Cortex of kidney (tissue), 1 donor: ENCODE measurements at places on chromosomes 1 and 21.

GRCh38 chr1:229408458-229409037 lies 25.3 kb downstream of the ACTA1 start:
- DNase-seq: no peak

- no peak for DNase-seq
Measured at GRCh38 chr1:203796236-203796605, 798 bp downstream of the ZBED6 start.

DNA sequence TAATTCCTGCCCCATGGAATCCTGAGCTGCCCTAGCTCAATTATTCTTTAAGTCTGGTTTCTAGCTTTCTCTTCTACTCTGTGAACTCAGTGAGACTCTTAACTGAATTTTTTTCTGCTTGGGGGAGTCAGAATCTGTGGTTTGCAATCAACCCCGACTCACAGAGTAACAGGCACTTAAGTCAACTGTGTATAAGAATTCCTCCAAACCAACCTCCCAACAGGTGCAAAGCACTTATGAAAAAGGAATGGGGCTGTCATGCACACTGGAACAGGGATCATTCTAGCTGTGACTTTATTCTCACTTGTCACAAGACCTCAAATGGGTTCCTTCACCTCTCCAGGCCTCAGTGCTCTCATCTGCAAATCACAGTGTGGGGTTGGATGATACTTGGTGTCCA lies 60.3 kb upstream of the SYT6 start:
- DNase-seq: no peak

- DNase-seq: no peak
Measured at GRCh38 chr1:41514381-41514780, 29.9 kb upstream of the EDN2 start.

DNA sequence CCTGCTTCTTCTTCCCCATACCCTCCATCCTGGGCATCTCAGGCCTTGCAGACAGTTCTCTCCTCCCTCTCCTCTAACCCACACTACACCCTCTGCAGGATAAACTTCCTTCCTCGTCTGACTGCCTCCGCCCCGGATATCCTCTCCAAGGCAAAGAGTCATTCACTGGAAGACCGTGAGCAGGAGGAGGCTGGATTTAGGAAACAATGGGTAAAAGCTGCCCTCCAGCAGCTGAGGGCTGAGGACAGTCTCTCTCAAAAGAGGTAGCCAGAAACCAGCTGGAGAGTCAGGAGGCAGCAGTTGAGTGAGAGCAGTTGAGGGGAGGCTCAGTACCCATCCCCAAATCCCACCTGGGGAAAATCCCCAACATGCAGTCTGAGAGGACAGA lies 1.4 kb downstream of the CSRP1 start:
- DNase-seq: no peak

DNA sequence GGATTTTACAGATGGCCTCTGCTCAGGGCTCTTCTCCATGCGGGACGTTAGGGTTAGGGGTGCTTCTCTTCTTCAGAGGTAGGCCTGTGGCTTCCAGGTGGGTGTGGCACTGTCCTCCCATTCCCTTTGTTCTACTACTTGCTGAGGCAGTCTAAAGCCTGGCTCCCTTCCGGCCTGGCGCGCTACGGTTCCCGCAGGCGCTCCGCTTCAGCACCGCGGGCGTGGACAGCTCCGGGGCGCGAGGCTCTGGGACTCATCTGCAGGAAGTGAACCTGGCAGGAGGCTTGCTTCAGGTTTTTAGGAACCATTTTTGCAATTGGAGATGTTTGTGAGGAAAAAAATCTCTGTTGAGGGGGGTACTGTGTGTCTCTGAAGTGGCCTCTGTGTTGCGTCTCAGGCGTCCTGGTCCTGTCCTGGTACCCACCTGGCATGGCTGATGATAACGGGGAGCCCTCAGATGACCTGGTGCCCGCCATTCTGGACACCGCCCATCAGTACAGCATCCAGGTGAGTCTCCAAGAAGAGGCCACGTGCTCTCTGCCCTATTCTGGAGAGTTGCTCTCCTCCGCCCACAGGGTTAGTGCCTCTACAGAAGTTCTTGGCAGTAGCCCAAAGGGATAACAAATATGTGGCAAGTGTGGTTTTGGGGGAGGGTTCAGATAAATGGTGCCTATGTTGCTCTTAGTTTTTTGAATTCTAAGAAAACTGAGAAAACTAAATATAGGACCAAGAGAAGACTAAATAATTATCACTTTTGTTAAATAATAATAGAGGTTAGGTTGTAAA lies 1.9 kb downstream of the MANEAL start:
- DNase-seq: no peak

- DNase-seq: no peak
Measured at GRCh38 chr1:15714406-15715136, 21.5 kb upstream of the SLC25A34 start.

DNA sequence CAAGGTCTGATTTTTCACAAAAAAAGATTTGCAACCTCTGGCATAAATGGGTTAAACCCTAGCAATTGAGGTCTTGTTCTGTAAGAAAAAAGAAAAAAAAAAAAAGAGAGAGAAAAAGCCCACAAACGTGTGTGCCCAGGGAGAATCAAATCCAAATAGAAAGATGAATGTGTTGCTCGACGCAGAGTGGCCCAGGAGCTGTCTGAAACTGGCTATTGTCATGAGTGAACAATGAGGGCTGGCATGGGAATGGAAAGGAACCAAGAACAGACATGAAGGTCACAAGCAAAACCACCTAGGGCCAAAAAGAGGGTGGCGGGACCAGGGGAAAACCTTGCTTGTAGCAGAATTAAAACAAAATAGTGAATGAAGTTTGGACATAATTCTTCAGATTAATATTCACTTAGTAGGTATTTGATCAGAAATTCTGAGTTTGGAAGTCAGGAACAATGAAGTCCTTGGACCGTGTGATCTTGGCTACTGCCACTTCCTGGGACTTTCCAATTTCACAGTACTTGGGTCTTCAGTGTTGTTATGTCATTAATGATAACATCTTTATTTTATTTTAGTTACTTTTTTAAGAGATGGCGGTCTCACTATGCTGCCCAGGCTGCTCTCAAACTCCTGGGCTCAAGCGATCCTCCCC lies 3.1 kb downstream of the ENO1 start:
- DNase-seq: no peak

DNA sequence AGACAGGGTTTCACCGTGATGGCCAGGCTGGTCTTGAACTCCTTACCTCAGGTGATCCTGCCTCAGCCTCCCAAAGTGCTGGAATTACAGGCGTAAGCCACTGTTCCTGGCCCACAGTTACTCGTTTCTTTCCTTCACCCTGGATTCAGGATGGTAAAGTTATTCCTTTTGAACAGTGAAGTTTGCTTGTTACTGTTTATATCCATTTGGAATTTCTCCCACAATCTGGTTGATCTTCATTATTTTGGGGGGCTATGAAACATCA lies 43.0 kb downstream of the WDR4 start:
- no peak for DNase-seq

DNA sequence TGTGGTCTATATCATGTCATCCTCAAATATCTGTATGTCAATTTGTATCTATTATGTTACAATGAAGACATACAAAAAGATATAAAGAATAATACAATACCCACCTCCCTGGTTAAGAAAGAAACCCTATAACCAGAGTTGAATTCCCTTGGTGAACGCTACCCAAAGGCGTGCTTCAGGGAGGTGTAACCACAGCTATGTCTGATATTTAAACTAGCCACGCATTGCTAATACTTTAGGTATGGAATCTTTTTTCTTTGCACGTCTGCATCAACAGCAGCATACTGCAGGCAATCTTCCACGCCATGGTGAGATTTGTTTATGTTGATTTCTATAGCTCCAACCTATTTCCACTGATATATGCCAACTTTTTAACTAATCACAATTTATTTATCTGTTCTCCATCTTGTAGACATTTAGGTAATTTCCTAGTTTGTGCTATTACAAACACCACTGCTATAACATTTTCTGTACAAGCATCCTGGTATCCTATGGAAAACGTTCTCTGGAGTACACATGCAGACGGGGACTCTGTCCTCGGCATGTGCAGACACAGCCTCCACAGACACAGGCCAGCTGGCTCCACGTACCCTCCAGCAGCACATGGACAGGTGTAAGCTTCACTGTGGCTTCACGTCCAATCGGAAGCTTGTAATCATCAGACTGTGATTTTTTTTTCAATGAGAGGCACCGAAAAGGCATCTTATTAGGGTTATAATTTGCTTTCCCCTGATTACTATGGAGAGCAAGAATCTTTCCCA lies 58.5 kb downstream of the HSF2BP start:
- DNase-seq: no peak

GRCh38 chr1:201637282-201638079 lies 98.6 kb downstream of the NAV1 start:
- DNase-seq: no peak

- DNase-seq: no peak
Measured at GRCh38 chr1:197773856-197774255, 1.4 kb downstream of the DENND1B start.

DNA sequence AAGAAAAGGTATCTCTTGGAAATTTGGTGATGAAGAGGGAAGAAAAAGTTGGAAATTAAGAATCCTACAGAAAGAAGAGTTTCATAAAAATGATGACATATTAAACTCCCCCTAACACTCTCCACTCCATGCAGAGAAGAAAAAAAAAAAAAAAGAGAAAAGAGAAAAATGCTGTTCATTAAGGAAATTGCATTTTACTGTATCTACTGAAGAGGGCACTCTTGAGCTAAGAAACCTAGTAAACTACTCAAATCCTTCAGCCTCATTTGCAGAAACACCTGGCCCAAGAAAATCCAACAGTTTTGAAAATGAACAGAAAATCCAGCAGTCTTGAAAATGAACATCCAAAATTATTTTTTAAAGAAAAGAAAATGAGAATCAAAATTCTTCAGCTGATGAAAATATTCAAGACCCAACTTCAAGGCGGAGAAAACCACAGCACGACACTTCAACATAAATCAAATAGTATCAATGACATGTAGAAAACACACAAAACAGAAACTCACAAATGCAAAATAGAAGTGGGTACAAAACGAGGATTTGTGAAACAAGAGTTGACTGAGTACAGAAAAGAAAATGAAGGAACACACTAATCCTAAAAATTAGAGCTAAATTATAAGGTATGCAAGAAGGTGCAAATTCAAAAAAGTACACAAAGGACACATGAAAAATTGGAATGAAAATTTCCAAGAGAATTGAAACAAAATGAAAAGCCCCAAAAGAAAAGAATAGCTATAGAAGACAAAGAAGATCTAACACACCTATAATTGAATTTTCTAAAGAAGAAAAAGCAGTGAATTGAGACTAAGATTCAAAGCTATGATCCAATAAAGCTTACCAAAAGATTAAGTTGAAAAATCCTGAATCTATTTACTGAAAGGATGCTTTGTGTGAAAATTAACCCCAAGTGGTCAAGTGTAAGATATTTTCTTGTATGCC lies 73.2 kb upstream of the DNAJC6 start:
- DNase-seq: no peak

- DNase-seq: no peak
Measured at GRCh38 chr1:58325866-58326265, 220.7 kb downstream of the OMA1 start.

- DNase-seq: no peak
Measured at GRCh38 chr1:25649505-25650288, 33.1 kb downstream of the MAN1C1 start.

DNA sequence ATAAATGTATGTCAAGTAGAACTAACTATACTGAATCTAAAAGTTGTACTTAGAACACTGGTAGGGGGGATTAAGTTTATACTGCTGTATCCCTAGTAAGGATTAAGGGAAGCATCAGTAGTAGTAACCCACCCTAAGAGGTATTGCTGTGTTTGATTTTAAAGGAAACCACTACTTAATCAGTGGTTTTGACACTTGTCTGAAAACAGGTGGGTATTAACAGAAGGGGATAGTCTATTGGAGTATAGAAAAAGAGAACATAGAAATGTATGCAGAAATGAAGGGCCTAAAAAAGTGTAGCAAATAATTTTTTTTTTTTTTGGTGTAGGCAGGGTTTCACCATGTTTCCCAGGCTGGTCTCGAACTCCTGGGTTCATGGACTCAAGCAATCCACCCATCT lies 2.2 kb downstream of the MIGA1 start:
- no peak for DNase-seq

GRCh38 chr1:180083164-180083563 lies 71.5 kb upstream of the QSOX1 start:
- no peak for DNase-seq

- DNase-seq: no peak
Measured at GRCh38 chr1:175380521-175381300, 188.1 kb upstream of the KIAA0040 start.

DNA sequence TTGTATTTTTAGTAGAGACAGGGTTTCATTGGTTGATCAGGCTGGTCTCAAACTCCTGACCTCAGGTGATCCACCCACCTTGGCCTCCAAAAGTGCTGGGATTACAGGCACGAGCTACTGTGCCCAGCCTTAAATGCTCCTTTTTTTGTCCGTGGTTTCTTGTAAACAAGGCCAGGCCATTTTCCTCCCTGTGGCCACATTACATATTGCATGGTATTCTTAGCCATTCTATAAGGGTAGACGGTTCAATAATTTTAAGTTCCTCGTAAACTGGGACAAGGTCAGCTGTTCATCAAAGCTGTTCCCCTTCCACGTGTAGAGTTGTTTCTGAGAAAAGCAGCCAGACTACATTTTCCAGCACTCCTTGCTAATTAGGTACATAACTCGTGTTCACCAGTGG lies 10.3 kb upstream of the LUZP1 start:
- no peak for DNase-seq

- no peak for DNase-seq
Measured at GRCh38 chr1:55531644-55532043, 316.5 kb upstream of the USP24 start.

- DNase-seq: no peak
Measured at GRCh38 chr1:15343729-15344128, 66.0 kb upstream of the EFHD2 start.
